NCI-H1417 treated with DMSO at 0.1 percent for 48 hours (cell line): ENCODE measurements at places on chromosomes 16 and 17.
A peak's percentile ranks its signal among the peaks of the same experiment; 100 is the strongest.

GRCh38 chr17:59527325-59527917 lies 38.0 kb upstream of the DHX40 start:
- no peak for DNase-seq

- DNase-seq = no peak
Measured at GRCh38 chr16:30407804-30408534, 563 bp downstream of the ZNF771 start.

DNA sequence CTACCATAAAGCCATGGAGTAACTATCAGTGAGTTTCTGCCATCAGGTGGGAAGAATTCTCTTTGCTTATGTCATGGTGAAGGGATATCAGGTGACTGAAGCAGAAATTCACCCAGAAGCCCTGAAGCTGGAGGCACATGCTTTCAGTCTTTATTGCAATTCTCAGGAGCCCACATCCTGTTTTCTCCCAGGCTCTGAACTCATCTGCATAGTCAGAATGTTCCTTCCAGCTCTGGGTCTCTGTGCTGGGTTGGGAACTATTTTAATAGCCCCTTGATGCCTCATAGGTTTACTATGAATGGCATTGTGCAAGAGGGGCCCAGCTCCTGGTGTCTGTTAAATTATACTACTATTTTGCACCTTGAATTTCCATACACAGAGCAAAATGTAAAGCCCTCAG lies 198.4 kb upstream of the SOX9 start:
- DNase-seq = no peak

- no peak for DNase-seq
Measured at GRCh38 chr16:3458278-3458851, 14.9 kb downstream of the NAA60 start.

- no peak for DNase-seq
Measured at GRCh38 chr16:48999508-48999907, 282.1 kb downstream of the CBLN1 start.

DNA sequence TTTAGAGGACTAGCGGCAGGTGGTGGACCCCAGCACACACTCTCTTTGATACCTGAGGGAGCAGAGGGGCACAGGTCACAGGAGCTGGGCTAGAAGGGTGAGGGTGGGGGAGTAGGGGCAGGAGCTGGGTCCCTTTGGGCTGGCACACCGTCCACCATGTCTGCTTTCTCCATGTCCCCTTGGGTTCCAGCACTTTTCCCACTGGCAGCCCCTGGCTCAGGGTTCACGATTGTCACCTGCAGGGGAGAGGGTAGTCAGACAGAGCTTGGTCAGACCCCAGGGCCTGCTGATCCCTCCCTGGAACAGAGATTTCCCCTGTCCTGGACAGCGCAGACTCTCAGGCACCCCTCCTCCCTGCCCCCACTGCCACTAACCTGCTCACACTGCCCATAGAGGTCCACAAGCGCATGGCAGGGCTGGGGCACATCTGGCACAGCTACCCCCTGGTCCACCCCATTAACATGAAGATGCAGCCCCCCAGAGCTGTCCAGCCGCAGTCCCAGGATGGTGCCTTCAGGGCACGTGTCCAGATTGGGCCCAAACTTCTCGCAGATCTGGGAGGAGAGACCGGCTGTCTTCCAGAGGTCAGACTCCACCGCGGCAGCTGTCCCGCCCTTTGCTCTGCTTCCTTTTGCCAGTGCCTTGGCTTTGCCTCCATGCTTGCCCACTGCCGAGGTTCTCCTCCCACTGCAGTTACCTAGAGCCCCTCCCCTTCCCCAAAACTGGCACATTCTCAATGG lies 3.1 kb upstream of the GPS2 start:
- no peak for DNase-seq

DNA sequence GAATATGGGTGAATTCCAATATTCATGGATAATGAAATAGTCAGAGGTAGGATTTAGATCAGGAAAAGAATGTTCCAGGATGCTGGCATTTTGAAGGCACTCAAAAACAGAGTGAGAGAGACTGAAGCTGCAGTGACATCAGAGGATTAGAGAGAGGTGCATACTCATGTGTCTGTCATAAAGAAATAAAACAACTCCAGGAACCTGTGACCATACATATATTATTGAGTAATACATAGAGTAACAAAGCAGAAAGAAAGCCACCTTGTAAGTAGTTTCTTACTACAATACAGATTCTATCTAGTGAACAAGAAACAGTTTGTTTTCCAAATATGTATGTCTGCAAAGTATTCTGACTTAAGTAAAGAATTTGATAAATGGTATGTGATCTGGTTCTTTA lies 62.3 kb upstream of the PHOSPHO1 start:
- DNase-seq = no peak

DNA sequence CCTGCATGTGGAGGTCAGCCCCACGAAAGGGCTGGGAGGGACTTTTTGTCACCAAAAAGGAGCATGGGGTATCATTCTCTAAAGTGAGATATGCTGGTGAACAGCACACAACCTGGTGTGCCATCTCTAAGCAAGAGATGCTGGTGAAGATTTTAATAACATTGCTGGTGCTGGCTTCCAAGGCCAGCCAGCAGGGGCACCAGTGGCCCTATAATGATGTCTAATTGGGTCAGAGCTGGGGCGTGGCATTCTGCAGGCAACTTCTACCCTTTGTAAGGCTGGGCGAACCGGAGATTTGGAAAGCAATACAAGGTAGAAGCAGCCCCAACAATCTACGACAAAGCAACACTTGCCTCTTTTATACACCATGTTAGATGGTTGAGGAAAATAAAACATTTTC lies 16.8 kb downstream of the SDR42E1 start:
- DNase-seq = no peak

- no peak for DNase-seq
Measured at GRCh38 chr16:59783191-59783590, 1049.1 kb upstream of the GOT2 start.

- no peak for DNase-seq
Measured at GRCh38 chr16:46790599-46791270, 40.2 kb downstream of the C16orf87 start.

DNA sequence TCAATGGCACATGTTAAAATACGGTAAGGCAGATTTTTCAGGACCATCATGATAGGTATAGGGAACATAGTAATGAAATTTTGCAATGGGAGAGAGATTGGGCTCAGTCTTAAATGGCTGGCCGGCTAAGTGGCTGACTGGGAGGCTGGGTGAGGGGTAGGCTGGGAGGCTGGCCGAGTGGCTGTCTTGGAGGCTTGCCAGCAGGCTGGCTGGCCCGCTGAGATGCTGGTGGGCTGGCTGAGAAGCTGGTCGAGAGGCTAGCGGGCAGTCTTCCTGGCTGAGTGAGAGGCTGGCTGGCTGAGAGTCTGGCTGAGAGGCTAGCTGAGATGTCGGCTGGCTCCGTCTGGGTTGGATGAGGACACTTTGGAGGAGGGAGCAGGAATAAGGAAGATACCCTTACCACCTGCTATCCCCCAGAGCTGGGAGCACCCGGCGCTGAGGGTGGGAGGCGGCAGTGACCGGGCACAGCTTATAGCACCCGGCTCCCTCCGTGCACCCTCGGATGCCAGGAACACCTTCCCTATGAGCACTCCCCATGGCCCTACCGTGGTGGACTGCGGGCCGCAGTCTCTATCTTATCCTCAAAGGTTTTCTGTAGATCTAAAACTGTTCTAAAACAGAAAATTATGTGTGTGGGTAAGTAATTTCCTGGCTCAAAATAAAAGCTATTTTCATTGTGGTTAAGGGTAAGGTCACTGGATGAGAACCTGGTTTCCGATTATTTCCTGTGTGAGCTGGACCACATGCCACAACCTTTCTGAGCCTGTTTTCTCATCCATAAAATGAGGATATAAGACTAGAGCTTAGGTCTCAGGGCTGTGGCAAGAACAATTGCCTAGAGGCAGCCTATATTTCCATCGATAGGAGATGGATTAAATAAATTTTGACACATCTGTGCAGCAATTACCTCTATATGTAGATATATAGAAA lies 34.5 kb upstream of the TMC5 start:
- DNase-seq = no peak

DNA sequence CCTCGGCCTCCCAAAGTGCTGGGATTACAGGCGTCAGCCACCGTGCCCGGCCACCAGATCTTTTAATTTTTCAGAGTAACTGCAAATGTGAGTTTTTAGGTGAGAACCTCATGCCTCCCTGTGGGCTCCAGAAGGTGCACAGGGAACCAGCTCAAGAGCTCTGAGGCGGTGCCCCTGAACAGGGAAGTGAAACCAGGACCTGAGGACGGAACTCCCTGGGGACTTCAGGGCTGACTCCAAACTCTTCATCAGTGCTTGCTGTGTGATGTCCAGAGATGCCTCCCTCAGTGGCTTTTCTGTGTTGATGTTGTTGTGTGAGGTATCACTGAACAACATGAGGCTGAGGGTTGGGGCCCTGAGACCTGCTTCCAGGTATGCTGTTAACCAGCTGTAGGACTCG lies 23.8 kb downstream of the SLC12A3 start:
- no peak for DNase-seq

GRCh38 chr17:8877984-8878383 lies 10.5 kb upstream of the PIK3R6 start:
- no peak for DNase-seq

GRCh38 chr16:55640701-55641327 lies 15.0 kb upstream of the SLC6A2 start:
- DNase-seq = no peak

GRCh38 chr17:12683299-12683698 lies 17.6 kb downstream of the MYOCD start:
- DNase-seq = no peak

GRCh38 chr17:34561328-34561727 lies 18.1 kb upstream of the TMEM132E start:
- DNase-seq = no peak

DNA sequence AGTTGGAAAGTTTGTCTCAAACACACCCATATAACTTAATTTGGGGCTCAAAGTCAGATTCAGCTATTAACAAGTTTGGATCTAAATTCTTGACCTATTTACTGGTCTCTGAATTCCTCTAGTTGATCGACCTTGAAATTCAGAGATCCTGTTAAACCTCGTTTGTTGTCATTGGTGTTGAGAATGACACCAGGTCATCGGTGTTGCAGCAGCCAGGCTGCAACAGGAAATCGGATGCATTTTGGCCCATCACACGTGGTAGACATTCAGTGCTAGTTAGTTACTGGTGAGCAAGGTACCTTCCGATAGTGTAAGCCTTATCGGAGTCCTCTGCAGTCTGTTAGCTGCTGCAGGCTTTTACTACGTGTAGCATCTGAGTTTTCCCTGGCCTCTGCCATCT lies 82.3 kb downstream of the WWP2 start:
- no peak for DNase-seq

GRCh38 chr17:204427-205147 lies 23.1 kb upstream of the DOC2B start:
- DNase-seq = no peak

DNA sequence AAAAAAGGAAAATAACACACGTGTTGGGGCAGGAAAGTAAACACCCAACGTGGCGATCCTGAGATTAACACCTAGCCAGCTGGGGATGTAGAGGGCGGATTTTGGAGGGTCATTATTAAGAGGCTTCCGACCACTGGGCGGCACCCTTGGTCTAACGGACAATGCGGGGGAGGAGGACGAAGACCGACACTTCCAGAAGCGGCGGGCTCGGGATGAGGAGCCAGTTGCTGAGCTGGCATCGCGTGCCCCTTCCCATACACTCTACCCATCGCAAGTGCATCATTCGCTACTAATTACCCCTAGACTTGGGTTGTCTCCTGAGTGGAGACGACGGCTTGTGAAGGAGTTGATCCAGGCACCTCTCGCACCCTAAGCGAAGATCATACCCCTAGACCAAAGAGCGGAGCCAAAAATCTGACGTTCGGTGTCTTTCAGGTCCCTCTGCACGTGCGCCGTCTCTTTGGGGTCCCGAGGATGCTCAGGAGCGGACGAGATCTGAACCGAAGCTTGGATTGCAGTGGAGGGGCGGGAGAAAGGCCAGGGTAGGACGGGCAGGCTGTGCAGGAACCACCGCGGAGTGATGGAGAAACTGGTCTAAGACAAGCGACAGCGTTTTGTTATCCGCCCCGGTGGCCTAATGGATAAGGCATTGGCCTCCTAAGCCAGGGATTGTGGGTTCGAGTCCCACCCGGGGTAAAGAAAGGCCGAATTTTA lies 17.6 kb downstream of the ZNF213 start:
- peak; percentile 60 for DNase-seq

- no peak for DNase-seq
Measured at GRCh38 chr17:61897548-61898180, 30.1 kb downstream of the INTS2 start.
